Activated T-helper 2 cell treated with anti-CD3 and anti-CD28 coated beads, Interferon-gamma antibody, Interleukin-2, Interleukin-4, amounts not matched to agents 10 μg/mL and 5 μg/mL and 100 μg/mL, durations not matched to agents 14 hours and 24 hours and 36 hours (primary cell): ENCODE measurements at places on chromosomes 3 and 15. TPM values are rescaled to one million over a fixed set of nuclear protein-coding genes. Genes with fewer than 3 reads are reported as not detected.

GRCh38 chr3:139425745-139426400, 36.4 kb upstream of the COPB2 start:
- H3K4me1 ChIP-seq = no peaks in the 10 kb centered on the region
- no peak overlapping the region for H3K27ac ChIP-seq
- no peak for DNase-seq

Gene FGF7
- not detected in 2 replicates for total RNA-seq

Gene DLL4
- total RNA-seq = 0.14 and 0.37 TPM in 2 replicates

Gene NLGN1
- not detected in 2 replicates for total RNA-seq

Gene MRAS
- not detected in 2 replicates for total RNA-seq

DNA sequence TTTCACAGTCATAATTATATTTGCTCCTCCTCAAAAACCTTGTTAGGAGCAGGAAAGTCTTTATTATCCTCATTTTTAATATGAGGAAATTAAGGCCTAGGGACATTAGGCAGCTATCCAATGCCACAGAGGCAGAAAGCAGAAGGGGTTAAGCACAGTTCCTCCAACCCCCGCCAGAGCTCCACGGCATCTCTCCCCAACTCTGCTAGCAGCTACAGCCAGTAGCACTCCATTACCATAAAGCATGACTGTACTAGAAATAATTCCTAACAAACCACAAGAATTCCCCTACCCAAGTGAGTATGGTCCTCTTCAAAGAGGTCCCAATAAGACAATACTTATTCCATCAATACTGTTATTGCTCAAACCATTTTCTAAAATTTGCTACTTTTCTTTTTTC, 9.8 kb downstream of the HEG1 start:
- H3K27me3 ChIP-seq = no peaks in the 10 kb centered on the region
- peaks cover 20% of the 10 kb centered on the region for H3K4me1 ChIP-seq
- DNase-seq = no peak
- peaks cover 45% of the 10 kb centered on the region for H3K36me3 ChIP-seq
- no peak overlapping the region for H3K27ac ChIP-seq
- no peak overlapping the region for H3K4me3 ChIP-seq

Gene HTR3E
- not detected in 2 replicates for total RNA-seq

Gene USP8
- 57.2 and 57.4 TPM in 2 replicates for total RNA-seq

Gene MEX3B
- total RNA-seq = 1.6 and 1.8 TPM in 2 replicates

DNA sequence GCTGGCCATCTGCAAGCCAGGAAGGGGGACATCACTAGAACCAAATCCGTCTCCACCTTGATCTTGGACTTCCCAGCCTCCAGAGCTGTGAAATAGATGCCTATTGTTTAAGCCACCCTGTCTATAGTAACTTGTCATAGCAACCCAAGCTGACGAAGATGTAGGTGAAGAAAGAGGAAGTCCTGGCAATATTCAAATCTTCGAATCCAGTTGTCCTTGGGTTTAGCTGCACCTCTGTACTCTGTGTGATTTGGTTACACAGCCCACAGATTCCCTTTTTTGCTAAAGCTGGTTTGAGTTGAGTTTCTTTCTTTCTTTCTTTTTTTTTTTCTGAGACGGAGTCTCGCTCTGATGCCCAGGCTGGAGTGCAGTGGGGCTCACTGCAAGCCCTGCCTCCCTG, 68.0 kb upstream of the XCR1 start:
- peaks cover 3% of the 10 kb centered on the region for H3K36me3 ChIP-seq
- H3K27me3 ChIP-seq = peaks cover 37% of the 10 kb centered on the region
- H3K4me1 ChIP-seq = peaks cover 55% of the 10 kb centered on the region
- no peak overlapping the region for H3K4me3 ChIP-seq
- no peak overlapping the region for H3K27ac ChIP-seq

DNA sequence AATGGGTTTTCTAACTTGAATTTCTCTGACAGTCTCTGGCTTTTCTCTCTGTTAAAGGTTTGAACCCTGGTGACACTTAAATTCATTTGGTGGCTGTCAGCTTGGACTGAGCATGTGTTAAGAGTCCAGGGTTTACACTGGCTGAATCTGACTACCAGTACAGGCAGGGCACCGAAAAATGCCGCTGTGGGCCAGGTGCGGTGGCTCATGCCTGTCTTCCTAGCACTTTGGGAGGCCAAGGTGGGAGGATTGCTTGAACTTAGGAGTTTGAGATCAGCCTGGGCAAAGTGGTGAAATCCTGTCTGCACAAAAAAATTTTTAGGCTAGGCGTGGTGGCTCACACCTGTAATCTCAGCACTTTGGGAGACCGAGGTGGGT, 1.8 kb downstream of the MANF start:
- peak overlapping the region; percentile 96 for H3K4me3 ChIP-seq
- peaks cover 49% of the 10 kb centered on the region for H3K4me1 ChIP-seq
- H3K27me3 ChIP-seq = no peaks in the 10 kb centered on the region
- no peak overlapping the region for H3K27ac ChIP-seq
- no peak for DNase-seq
- H3K36me3 ChIP-seq = peaks cover 60% of the 10 kb centered on the region

GRCh38 chr3:124766113-124767095, 36.2 kb downstream of the UMPS start:
- H3K4me1 ChIP-seq = peaks cover 1% of the 10 kb centered on the region
- H3K27ac ChIP-seq = no peak overlapping the region
- no peaks in the 10 kb centered on the region for H3K36me3 ChIP-seq
- H3K27me3 ChIP-seq = peaks cover 7% of the 10 kb centered on the region

Gene TGM4
- total RNA-seq = not detected in 2 replicates
